ENCODE measurements at places on chromosomes 16 and 17.

DNA sequence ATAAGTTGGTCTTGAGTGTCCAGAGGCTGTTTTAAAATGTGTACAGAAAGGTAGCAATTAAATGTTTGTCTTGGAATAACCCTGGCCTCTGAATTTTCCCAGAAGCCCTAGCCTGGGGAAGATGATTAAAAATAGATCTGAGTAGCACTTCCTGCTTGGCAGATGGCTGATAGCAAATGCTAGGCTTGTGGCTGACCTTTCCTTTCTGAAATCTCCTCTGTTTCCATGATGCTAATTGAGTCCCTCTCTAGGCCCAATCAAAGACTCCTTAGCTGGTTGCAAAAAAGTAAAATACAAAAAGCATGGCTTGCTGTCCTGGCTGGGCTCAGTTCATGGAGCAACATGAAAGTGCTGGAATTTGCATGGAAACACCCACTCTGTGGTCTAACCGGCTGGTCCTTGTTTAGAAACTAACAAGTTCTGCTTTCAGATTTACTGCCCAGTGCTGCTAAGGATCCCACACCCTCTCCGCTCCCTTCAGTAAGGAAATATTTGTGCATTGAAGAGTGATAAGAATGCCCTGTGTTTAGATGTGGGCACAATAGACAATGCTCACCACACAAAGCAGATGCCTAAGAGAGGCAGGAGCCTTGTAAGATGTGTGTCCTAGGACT, 40.8 kb downstream of the YPEL2 start:
- DNase-seq: no peak

DNA sequence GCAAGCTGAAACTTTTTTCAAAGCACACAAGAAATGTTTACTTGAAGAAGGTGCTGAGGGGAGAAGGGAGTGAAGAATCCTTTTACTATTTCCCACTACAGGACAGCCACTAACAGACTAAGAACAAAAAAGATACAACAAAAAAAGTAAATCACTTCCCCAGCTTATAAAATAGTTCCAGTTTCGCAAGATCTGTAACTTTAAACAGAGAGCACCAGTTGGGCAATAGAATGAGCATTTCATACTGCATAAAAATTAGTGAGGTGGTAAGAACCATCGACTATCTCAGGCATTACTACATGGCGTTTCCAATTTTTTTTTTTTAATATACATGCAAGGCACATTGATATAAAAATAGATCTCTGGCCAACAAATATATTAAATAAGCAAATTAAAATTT, 11.1 kb downstream of the CRYBA1 start:
- DNase-seq: no peak

GRCh38 chr17:49967621-49968404, 1.2 kb upstream of the DLX4 start:
- DNase-seq: no peak

- no peak for DNase-seq
Observed at GRCh38 chr16:84709609-84710008, 9.8 kb downstream of the USP10 start.

DNA sequence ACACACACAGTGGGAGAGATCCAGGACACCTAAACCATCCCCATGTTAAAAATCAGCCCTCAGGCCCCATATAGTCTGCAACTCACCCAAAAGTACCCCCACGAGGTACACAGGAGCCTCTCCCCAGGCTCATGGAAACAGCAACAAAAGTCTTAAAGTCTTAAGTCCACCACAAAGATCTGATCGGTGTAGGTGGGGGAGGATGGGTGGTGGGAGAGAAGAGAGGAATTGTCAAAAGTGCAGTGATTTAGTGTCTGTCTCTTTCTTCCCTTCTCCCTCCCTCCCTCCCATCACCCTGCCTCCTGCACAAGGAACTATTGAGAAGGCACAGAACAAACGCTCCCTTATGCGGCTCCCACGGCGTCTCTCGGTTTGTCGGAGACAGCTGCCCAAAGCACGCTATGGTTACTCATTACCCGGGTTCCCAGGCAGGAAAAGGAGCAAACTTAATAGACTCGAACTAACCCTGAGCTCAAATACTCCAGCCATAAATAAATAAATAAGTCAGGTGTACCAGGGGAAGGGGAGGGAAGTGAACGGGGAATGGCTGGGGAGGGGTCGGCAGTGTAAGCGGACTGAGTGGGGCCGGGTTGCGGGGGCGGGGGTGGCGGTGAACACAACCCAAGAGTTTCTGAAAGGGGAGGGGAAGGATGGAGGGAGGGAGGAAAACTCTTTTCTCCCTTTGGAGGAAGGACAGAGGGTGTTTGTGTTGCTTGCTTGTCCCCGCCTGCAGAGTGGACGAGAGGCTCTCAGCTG, 477.4 kb downstream of the SLC39A11 start:
- no peak for DNase-seq

DNA sequence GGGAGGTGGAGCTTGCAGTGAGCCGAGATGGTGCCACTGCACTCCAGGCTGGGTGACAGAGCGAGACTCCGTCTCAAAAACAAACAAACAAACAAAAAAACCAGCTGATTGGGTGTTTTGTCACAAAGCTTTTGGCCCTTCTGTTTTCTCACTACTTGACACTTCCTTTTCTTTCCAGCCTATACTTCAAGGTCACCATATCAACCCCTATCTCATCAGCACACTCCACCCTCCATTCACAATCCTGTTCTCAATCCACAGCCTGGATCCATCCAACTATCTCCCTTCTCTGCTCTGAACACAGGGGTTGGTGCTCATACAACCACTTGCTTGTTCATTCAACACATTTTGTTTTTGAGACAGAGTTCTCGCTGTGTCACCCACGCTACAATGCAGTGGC, 6.6 kb upstream of the MED11 start:
- DNase-seq: no peak

GRCh38 chr17:54124456-54124855, 301.7 kb downstream of the KIF2B start:
- no peak for DNase-seq

- DNase-seq: no peak
Observed at GRCh38 chr17:74457146-74457819, 9.2 kb upstream of the CD300A start.
